ENCODE measurements at places on chromosomes 6 and 20. TPM values are rescaled to one million over a fixed set of nuclear protein-coding genes. Genes with fewer than 3 reads are reported as not detected.
A peak's percentile ranks its signal among the peaks of the same experiment; 100 is the strongest.

The PGBD1 gene
- total RNA-seq = 9.7 TPM

GRCh38 chr20:32329817-32330554 lies 28.1 kb upstream of the ASXL1 start:
- peaks cover 29% of the 10 kb centered on the region for H3K4me1 ChIP-seq
- peaks cover 1% of the 10 kb centered on the region for H3K27me3 ChIP-seq
- DNase-seq = no peak
- H3K4me3 ChIP-seq = no peak overlapping the region

GRCh38 chr6:148891405-148891783 lies 144.6 kb downstream of the UST start:
- DNase-seq = no peak
- H3K4me3 ChIP-seq = no peak overlapping the region
- peaks cover 26% of the 10 kb centered on the region for H3K36me3 ChIP-seq
- no peaks in the 10 kb centered on the region for H3K27me3 ChIP-seq

The VARS1 gene
- 53.0 TPM for total RNA-seq

- peaks cover 3% of the 10 kb centered on the region for H3K36me3 ChIP-seq
- no peak overlapping the region for H3K27ac ChIP-seq
- no peak overlapping the region for H3K4me3 ChIP-seq
- no peaks in the 10 kb centered on the region for H3K4me1 ChIP-seq
- DNase-seq = no peak
- peaks cover 5% of the 10 kb centered on the region for H3K27me3 ChIP-seq
Observed at GRCh38 chr6:147675281-147675680, 166.8 kb downstream of the SAMD5 start.

DNA sequence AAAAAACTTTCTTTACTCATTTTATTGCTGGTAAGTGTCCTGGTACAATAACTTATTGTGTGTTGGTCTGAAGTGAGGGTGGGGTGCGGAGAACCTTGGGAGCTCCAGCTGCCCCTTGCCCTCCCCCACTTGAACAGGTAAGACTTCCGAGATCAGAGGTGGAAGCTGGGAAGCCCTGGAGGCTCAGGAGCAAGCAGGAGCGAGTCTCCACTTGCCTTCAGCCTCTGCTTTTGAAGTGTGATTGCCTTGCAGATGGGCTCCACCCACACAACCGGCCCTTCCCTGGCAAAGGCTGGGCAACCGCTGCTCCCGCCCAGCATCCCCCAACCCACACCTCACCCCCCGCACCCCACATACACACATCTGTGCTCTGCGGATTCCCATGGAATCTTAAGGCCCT lies 179.6 kb downstream of the TFAP2C start:
- H3K36me3 ChIP-seq = no peaks in the 10 kb centered on the region
- no peak for DNase-seq
- no peaks in the 10 kb centered on the region for H3K4me1 ChIP-seq

GRCh38 chr20:34861386-34862084 lies 11.1 kb downstream of the GGT7 start:
- no peak overlapping the region for H3K4me3 ChIP-seq
- no peak for DNase-seq
- peaks cover 10% of the 10 kb centered on the region for H3K4me1 ChIP-seq
- H3K27ac ChIP-seq = no peak overlapping the region

GRCh38 chr6:102986086-102986485 lies 1592.6 kb downstream of the GRIK2 start:
- DNase-seq = no peak
- no peaks in the 10 kb centered on the region for H3K4me1 ChIP-seq
- no peaks in the 10 kb centered on the region for H3K36me3 ChIP-seq
- no peak overlapping the region for H3K4me3 ChIP-seq

DNA sequence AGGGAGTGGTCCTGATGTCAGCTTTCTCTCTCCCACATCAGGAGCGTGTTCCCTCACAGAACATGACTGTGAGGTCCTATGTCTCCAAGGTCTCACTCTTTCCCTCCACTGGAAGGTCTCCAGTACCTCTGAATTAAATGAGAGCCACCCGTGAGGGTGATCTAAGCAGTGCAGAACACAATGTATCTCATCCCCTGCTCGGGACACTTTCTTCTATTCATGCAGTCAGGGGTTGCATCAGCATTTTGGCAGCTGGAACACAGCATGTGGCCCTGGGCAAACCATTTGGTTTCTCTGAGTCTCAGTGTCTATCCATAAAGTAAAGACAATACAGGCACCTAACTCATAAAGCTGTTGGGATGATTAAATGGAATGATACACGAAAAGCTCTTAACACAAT lies 34.2 kb downstream of the MAFB start:
- no peaks in the 10 kb centered on the region for H3K36me3 ChIP-seq
- H3K4me3 ChIP-seq = no peak overlapping the region
- H3K27me3 ChIP-seq = peaks cover 5% of the 10 kb centered on the region

DNA sequence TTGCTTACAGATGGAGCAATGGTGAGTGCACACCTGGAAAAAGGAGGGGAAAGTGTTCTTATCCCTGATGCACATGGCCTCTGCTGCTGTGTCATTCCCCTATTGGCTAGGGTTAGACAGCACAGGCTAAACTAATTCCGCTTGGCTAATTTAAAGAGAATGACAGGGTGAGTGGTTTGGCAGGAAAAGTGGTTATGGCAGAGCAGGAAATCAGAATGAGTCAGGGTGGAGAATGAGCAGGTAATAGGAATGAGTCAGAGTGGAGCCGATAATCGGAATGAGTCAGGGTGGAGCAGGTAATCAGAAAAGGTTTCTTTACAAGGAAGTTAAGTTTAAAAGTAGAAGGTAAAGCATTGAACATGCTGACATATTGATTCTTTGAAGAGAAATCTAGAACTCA lies 355.5 kb upstream of the HTR1E start:
- H3K4me3 ChIP-seq = no peak overlapping the region
- no peak overlapping the region for H3K27ac ChIP-seq
- no peaks in the 10 kb centered on the region for H3K4me1 ChIP-seq

The CAGE1 gene
- total RNA-seq = not detected

The TNFRSF21 gene
- total RNA-seq = 32.5 TPM

DNA sequence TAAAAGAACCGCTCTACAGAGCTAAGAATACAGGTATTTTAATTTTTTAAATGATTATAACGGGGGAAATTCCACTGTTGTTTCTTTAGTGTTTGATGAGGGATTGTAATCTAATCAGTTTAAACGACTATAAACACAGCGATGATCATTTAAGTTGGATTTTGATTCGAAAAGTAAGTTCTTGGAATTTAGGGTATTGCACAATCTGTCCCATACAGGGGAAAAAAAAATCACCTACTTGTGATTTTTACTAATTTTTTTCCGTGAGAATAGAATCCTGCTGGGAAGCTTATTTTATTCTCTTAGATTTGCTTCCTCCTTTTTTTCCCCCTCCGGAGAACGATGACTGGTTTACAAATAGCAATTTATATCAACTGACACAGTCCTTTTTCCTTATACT lies 108.0 kb downstream of the LAMA2 start:
- H3K27me3 ChIP-seq = no peaks in the 10 kb centered on the region
- H3K36me3 ChIP-seq = no peaks in the 10 kb centered on the region
- no peak overlapping the region for H3K4me3 ChIP-seq
- DNase-seq = no peak
- no peaks in the 10 kb centered on the region for H3K4me1 ChIP-seq
- H3K27ac ChIP-seq = no peak overlapping the region

- H3K4me3 ChIP-seq = no peak overlapping the region
- DNase-seq = no peak
- H3K27me3 ChIP-seq = no peaks in the 10 kb centered on the region
- H3K27ac ChIP-seq = no peak overlapping the region
- no peaks in the 10 kb centered on the region for H3K36me3 ChIP-seq
Observed at GRCh38 chr20:11114382-11114781, 440.6 kb upstream of the JAG1 start.

- H3K27ac ChIP-seq = no peak overlapping the region
- no peaks in the 10 kb centered on the region for H3K4me1 ChIP-seq
- H3K36me3 ChIP-seq = no peaks in the 10 kb centered on the region
- no peak overlapping the region for H3K4me3 ChIP-seq
Observed at GRCh38 chr6:55456016-55456415, 123.0 kb downstream of the HMGCLL1 start.

The HLA-DOA gene
- total RNA-seq = 7.3 TPM

The ZNF451 gene
- total RNA-seq = 129 TPM

- no peak for DNase-seq
- H3K27me3 ChIP-seq = no peaks in the 10 kb centered on the region
- H3K4me3 ChIP-seq = no peak overlapping the region
- H3K4me1 ChIP-seq = peaks cover 4% of the 10 kb centered on the region
- no peak overlapping the region for H3K27ac ChIP-seq
Observed at GRCh38 chr6:144232832-144233230, 52.3 kb upstream of the UTRN start.

DNA sequence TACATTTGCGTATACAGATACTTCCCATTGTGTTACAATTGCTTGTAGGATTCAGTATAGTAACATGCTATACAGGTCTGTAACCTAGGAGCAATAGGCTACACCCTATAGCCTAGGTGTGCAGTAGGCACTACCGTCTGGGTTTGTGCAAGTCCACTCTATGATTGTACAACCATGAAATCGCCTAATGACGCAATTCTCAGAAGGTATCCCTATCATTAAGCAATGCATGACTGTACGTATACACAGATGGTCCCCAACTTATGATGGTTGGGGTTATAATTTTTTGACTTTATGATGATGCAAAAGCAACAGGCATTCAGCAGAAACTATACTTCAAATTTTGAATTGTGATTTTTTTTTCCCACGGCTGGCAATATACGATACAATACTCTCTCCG lies 458.2 kb upstream of the NOX3 start:
- DNase-seq = no peak
- H3K36me3 ChIP-seq = no peaks in the 10 kb centered on the region
- H3K4me1 ChIP-seq = no peaks in the 10 kb centered on the region
- no peak overlapping the region for H3K27ac ChIP-seq

The ECT2L gene
- total RNA-seq = not detected

GRCh38 chr6:36856277-36856676 lies 17.0 kb upstream of the CPNE5 start:
- peaks cover 14% of the 10 kb centered on the region for H3K4me1 ChIP-seq
- H3K27me3 ChIP-seq = peaks cover 2% of the 10 kb centered on the region
- H3K27ac ChIP-seq = no peak overlapping the region
- H3K36me3 ChIP-seq = peaks cover 26% of the 10 kb centered on the region
- no peak for DNase-seq

DNA sequence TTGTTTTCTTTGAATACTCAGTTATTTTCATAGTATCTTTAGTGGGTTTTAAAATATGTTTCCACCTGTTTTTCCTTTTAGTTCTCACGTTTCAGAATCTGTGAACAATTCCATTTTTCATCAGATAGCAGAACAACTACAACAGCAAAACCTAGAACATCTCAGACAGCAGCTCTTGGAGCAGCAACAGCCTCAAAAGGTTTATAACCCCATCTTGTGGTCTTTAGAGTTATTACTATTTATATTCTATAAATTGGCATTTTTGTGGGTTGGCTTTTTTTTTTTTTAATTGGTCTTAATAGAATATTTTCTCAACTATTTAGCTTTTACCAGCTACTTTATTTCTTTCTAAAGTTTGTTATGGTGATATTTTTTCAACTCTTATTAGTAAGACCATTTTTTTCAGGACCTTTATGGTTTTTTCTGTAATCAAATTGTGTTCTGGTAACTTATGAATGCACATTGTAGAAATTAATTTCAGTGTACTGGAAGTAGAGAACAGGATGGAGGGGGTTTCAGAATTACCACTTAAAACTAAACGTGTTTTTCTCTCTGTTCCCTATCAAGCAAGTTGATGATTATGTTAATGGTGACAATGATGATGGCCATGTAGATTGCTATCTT lies 72.2 kb downstream of the SCAF8 start:
- peaks cover 2% of the 10 kb centered on the region for H3K27me3 ChIP-seq
- DNase-seq = no peak
- no peak overlapping the region for H3K4me3 ChIP-seq
- H3K4me1 ChIP-seq = no peaks in the 10 kb centered on the region
- no peak overlapping the region for H3K27ac ChIP-seq

DNA sequence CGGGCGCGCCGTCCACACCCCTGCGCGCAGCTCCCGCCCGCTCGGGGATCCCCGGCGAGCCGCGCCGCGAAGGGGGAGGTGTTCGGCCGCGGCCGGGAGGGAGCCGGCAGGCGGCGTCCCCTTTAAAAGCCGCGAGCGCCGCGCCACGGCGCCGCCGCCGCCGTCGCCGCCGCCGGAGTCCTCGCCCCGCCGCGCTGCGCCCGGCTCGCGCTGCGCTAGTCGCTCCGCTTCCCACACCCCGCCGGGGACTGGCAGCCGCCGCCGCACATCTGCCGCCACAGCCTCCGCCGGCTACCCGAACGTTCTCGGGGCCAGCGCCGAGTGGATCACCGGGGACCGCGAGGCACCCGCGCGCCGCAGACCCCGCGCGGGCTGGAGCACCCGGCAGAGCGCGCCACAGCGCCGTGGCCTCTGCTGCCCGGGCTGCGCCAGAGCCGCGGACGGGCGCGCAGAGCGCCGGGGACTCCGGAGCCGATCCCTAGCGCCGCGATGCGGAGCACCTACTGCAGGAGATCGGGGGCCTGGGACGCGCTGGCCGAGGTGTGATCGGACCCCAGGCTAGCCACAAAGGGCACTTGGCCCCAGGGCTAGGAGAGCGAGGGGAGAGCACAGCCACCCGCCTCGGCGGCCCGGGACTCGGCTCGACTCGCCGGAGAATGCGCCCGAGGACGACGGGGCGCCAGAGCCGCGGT lies at the start of gene BMP2:
Gene BMP2 (plus strand): TSS at position 151 of the 692 bp plus-strand sequence. CDS start 2,441 bp downstream, outside the sequence.
- H3K4me3 ChIP-seq = peak within 1 kb of the TSS; percentile 85
- peaks cover 7% of the 10 kb centered on the region for H3K27me3 ChIP-seq
- no peaks in the 10 kb centered on the region for H3K36me3 ChIP-seq

DNA sequence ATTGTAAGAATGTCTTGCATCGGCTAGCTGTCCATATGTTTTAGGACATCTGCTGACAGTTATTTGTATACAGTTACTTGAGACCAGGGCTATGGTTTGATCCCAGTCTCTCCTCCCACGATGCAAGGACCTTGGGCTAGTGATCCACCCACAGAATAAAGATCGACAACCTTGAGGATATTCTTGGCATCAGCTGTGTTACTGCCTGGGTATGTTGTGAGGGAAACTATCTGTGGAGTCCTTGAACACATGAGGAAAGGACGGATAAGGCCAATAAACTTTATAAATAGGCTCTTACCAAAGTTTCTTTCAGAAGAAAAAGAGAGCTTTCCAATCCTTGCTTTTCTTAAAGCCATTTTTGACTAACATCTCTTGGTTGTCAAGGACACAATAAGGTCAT lies 70.8 kb upstream of the HEY2 start:
- peaks cover 22% of the 10 kb centered on the region for H3K4me1 ChIP-seq
- no peak overlapping the region for H3K27ac ChIP-seq
- DNase-seq = no peak
- no peak overlapping the region for H3K4me3 ChIP-seq

The ID4 gene
- 5.6 TPM for total RNA-seq

DNA sequence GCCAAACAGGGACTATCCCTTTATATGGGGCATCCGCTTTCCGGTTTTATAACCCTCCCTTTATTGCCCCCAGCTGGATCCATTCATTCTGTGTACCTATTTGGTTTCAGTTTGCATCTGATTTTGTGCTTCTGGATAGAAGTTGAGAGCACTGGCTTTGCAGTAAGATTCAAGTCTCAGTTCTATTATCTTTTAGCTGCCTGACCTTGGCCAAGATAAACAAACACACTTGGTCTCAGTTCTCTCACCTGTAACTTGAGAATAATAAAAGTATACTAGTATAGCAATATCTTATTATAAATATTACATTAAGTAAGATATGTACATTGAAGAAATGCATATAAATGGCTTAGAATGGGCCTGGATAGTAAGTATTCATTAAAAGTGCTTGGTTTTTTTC lies 182.4 kb upstream of the TSHZ2 start:
- peaks cover 2% of the 10 kb centered on the region for H3K4me1 ChIP-seq
- H3K27me3 ChIP-seq = no peaks in the 10 kb centered on the region
- no peaks in the 10 kb centered on the region for H3K36me3 ChIP-seq
- H3K27ac ChIP-seq = no peak overlapping the region
- H3K4me3 ChIP-seq = no peak overlapping the region

Measured in endothelial cell (in vitro differentiated cells).